Activated naive CD4-positive, alpha-beta T cell (primary cell): ENCODE measurements at places on chromosomes 12 and 14.

DNA sequence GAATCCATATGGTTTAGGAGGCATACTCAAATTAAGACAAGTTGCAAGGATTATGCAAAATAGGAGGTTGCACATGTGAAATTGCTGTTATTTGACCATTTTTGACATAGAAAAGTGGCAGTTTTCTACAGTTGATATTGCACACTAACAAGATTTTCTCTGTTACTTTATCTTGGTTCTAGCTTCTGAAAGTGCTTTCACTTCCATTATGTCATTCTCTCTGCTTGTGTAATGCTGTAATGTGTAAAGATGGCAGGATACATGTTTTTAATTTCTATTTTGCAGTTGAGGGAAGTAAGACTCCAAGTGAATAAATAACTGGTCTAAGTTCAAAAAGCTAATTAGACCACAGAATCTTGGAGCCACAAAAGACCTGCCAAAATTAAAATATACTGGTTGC is 60.6 kb downstream of the MYRFL start:
- no peak for DNase-seq

DNA sequence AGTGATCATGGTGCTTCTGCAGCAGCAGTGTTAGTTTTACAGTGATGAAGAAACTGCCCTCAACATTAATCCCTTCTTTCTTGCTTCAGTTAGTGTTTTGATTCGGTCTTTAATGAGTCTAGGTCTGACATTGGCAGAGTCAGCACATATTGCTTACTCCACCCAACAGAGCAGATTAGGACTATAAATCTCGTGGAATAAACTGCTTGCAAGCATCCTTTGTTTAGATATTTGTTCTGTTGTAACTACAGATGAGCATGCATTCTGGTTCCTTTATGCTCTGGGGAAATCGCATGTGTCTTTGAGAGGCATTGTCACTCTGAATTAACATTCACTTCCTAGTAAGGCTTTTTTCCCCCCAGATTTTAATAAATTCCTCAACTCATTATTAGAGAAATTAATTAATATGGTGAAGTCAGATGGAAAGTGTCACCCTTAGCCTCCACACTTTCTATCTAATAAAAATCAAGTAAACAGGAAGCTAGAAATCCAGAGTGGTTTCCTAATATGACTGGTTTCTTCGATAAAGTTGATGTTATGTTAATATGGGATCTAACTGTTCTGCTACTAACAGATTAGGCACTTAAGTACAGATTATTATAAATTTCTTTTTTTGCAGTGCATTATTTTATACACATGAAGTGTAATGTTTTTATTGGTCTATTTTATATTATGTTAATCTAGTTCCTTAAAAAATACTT is 86.2 kb upstream of the SSTR1 start:
- DNase-seq, result no peak

- DNase-seq, result no peak
Observed at GRCh38 chr14:69324341-69324931, 64.5 kb downstream of the GALNT16 start.

GRCh38 chr12:25194214-25194613 is 746 bp downstream of the DNAI7 start:
- no peak for DNase-seq

DNA sequence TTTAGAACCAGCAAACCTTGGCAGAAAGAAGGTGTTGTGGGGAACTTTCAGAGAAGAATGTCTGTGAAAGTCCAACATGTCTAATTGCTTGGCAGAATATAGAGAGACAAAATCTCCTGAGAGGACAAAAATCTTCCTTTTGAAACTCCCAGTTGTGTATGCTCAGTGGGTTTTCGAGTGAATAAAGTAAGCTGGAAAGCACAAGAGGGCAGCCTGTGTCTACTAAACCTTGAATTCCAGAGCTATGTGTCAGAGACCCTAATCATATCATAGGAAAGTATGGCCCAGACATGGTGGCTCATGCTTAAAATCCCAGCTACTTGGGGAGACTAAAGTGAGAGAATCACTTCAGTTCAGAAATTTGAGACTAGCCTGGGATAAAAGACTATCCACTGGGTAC is 661.2 kb downstream of the SLC16A7 start:
- DNase-seq, result no peak

DNA sequence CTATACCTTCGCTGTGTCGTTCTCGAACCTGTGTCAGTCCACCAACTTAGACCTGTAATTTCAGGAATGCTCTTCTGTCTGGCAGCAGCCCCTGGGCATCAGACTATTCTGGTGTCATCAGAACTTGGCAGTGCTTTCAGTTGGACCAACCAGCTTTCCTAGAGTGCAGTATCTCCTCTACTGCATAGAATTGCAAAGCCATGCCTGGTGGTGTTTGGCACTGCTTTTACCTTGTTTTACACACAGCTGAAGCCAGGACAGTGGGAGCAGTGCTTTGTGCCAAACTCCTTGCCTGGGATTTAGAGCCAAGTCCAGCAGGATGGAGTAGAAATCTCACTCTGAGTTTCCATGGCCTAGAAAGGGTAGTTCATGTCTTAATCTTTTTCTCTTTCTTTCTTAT is 1.5 kb downstream of the FLVCR2 start:
- DNase-seq, result no peak

DNA sequence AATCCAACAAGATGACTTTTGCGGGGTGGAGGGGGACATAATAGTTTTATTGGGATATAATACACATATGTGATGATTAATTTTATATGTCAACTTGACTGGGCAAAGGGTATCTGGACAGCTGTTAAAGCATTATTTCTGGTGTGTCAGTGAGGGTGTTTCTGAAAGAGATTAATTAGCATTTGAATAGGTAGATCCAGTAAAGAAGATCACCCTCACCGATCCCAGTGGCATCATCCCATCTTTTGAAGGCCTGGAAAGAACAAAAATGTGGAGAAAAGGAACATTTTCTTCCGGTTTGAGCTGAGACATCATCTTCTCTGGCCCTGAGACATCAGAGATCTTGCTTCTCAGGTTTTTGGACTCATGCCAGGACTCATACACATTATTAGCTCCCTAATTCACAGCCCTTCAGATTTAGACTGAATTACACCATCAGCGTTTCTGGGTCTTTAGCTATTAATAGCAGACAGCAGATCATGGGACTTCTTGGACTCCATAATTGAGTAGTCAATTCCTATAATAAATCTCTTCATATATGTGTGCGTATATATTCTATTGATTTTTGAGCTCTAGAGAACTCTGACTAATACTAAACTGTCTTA is 283.6 kb downstream of the PCNX1 start:
- no peak for DNase-seq

GRCh38 chr12:68675101-68675842 is 11.5 kb upstream of the NUP107 start:
- DNase-seq, result no peak

DNA sequence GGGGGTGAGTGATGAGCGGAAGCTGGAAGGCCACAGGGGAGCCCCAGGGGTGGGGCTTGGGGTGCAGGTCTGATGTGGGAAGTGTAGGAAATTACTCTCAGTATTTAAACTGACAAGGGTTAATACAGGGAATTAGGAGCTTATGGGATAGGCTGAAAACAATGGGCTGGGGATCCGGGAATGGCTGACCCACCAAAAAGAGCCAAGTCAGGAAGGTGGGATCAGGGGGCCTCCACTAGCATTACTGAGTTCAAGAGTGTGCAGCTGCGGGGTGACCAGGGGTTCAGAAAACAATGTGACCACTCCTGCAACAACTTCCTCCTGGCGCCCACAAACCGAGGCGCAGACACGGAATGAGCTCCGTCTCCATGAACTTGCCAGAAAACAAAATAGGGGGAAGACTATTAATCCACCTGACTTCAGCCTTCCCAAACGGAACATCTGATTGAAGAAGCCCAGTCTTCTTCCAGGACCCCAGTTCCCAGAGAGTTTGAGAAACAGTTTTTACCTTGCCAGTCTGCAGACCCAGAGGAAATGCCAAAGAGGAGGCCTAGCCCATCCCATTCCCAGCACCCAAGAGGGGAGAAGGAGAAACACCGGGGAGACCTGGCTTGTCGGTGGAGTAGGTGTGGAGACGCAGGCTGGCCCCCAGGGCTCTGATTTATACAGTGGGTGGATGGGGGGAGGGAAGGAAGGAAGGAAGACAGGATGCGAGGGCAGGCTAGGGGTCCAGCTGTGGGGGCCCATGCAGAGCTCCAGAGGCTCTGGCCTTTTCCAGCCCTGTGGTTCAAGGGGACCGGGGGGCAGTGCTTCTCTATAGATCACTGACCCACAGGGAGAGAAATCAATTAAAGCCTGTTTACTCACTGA is 16.5 kb upstream of the YY1 start:
- no peak for DNase-seq

GRCh38 chr12:40632933-40633332 is 59.3 kb upstream of the CNTN1 start:
- no peak for DNase-seq

- DNase-seq, result no peak
Observed at GRCh38 chr14:63478437-63478852, 64.7 kb downstream of the PPP2R5E start.

DNA sequence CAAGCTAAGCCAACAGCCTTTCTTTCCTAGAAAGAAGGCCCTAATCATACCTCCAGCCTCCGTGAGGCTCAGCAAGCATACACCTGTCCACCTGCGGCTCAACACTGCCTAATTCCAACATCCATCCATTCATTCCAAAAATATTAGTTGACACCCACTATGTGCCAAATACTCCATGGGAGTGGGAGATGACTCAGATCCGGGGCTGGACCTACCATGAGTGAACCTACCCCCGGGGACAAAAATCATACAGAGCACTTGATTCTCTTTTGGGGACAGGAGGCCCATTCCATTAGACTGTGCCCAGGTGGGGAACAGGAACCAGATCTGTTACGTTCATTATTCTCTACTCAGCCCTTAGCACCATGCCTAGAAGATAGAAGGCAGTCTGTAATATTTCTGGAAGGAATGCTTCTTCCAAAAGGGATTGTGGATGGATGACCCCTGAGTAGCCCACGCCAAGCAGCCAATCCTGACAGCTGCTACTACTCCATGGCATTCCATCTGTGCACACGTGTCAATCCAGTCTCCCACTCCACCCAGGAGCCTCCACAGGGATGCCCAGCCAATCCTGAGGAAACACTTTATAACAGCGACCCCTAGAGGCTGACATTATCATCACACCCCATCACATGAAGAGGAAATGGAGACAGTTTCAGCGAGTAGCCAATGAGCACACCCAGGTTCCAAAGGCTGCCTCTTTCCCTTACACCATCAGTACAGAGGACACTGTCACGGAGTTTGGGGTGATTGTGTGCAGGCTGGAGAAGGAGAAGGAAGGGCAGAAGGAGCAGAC is 170.7 kb downstream of the ESRRB start:
- DNase-seq, result no peak

GRCh38 chr12:76303989-76304460 is 44.2 kb downstream of the BBS10 start:
- no peak for DNase-seq

- no peak for DNase-seq
Observed at GRCh38 chr12:26058308-26058707, 66.5 kb downstream of the BHLHE41 start.

GRCh38 chr14:44942436-44942835 is 19.3 kb downstream of the KLHL28 start:
- DNase-seq, result no peak

DNA sequence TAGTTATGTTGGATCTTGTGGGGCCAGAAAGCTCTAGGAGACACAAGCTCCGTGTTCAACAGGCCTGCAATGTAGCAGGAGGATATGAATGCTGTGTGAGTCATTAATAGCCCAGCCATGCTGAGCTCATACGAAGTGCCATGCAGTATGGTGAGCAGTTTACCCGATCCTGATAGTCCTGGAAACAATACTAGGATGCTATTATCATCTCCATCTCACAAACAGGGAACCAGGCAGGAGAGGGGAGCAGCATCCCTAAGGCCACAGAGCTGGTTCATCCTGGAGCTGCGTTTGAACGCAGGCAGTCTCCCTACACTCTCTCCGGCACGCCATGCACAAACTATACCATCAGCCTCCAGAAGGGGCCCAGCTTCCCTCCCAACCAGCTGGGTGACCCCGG is 20.5 kb downstream of the TTC7B start:
- no peak for DNase-seq

DNA sequence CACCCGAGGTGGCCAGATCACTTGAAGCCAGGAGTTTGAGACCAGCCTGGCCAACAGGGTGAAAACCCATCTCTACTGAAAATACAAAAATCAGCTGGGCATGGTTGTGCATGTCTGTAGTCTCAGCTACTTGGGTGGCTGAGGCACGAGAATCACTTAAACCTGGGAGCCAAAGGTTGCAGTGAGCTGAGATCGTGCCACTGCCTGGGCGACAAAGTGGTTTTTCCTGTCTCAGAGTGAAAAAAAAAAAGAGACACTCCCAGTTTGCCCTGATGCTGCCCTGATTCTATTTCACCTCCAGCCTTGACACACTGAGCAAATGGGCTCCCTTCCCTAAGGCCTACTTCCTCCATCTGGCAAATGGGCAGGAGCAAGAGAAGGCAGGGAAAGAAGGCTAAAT is 28.5 kb upstream of the PLEK2 start:
- no peak for DNase-seq

- DNase-seq, result no peak
Observed at GRCh38 chr12:111408116-111408440, 2.4 kb downstream of the SH2B3 start.

DNA sequence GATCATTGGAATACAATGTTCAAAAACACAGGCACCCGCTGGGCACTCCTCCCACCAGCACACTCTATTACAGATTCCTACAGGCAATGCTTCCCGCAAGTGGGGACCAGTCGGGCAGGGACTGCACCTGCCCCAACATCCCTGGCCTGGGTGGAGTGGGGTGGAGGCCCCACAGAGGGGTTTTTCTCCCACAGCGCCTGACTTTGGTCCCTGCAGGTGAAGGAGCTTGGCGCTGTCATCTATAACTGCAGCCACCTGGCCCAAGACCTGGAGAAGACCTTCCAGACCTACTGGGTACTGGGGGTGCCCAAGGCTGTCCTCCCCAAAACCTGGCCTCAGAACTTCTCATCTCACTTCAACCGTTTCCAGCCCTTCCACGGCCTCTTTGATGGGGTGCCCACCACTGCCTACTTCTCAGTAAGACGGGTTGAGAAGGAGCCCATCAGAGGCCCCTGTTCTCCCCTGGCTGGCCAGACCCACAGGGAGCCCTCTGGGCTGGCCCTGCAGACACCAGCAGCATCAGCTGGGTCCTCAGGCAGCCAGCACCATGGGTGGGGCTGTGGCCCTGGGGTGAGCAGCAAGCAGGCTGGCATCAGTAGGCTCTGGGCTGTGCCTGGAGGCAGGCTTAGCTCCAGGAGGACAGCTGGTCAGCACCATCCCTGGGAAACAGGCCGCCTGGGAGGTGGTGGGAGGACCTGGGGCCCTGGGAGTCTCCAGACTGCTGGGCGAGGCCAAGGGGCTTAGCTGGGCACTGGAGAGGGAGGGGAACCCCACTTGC is 6.0 kb downstream of the PLD4 start:
- no peak for DNase-seq

DNA sequence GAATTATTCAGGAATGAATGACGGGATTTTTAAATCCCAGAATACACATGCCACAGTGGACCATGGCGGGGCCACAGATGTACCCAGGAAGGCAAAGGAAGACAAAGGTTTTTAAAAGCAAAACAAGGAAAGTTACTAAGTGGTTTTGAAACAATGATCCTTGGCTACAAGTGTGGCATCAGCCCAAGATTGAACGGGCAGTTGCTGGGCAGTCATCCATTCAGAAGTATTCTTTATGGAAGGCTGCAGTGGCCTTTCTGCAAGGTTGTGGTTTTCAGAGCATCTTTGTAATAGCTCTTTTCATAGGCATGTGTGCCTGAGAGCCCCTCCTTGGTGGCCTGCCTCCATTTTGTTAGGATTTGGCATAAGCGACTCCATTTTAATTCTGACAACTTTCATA is 13.4 kb upstream of the IFI27 start:
- no peak for DNase-seq
